ENCODE measurements at places on chromosomes 2 and 18.

- DNase-seq = no peak
Observed at GRCh38 chr2:220159738-220160137, 532.3 kb downstream of the SLC4A3 start.

- no peak for DNase-seq
Observed at GRCh38 chr18:46761059-46761769, 4.4 kb upstream of the ST8SIA5 start.

DNA sequence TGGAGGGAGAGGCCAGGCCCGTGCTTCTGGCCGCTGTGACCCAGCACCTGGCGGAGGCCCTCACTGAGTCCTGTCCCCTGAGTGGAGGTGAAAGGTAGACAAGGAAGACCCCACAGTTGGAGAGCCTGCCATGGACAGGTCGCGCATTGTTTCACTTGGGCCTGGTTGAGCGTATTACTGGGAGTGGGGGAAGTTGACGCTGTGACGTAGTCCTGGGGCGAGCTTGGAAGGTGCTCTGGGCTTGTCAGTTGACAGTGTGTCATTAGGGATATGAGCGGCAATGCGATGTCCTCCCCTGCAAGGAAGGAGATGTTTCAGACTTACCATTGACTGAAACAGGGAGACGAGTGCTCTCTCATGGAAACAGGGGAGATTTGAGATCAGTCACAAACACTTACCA is 127.1 kb downstream of the SH3RF3 start:
- peak; percentile 35 for DNase-seq

DNA sequence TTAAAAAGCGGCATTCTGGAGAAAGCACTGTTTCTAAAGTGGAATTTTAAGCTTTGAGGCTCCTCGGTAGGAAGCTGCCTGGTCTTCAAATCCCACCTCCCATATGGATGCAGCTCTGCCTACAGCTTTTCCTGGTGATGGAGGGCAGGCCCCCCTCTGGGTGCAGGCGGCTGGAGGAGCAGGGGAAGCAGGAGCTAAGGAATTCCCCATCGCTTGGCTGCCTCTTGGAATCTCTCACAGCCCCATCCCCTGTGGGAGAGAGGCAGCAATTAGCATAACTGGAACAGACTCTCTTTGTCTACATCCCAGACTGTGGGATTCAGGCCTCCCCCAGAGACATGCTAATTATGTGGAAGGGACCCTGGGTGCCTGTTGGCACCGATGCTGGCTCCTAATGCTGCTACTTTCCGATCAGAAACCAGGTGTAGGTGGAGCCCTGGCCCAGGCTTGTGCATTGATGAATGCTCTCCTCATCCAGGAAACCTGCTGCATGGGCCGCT is 51.3 kb downstream of the LIPG start:
- no peak for DNase-seq

DNA sequence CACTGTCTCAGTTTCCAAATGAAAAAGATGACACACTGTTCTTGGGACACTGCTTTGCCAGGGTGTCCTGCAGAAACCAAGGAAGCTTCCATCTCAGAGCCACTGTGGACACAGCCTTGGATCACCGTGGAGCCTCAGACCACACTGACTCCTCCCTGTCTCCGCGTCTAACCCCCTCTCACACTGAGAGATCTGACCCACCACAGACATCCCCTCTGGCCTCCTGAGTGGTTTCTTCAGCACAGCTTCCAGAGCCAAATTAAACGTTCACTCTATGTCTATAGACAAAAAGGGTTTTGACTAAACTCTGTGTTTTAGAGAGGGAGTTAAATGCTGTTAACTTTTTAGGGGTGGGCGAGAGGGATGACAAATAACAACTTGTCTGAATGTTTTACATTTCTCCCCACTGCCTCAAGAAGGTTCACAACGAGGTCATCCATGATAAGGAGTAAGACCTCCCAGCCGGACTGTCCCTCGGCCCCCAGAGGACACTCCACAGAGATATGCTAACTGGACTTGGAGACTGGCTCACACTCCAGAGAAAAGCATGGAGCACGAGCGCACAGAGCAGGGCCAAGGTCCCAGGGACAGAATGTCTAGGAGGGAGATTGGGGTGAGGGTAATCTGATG is 113.4 kb upstream of the PKDCC start:
- DNase-seq = no peak

- DNase-seq = no peak
Observed at GRCh38 chr2:222290736-222291484, 7.9 kb downstream of the PAX3 start.

- no peak for DNase-seq
Observed at GRCh38 chr2:66929632-66930338, 467.3 kb upstream of the ETAA1 start.

- DNase-seq = no peak
Observed at GRCh38 chr2:229202646-229203045, 68.4 kb downstream of the PID1 start.

DNA sequence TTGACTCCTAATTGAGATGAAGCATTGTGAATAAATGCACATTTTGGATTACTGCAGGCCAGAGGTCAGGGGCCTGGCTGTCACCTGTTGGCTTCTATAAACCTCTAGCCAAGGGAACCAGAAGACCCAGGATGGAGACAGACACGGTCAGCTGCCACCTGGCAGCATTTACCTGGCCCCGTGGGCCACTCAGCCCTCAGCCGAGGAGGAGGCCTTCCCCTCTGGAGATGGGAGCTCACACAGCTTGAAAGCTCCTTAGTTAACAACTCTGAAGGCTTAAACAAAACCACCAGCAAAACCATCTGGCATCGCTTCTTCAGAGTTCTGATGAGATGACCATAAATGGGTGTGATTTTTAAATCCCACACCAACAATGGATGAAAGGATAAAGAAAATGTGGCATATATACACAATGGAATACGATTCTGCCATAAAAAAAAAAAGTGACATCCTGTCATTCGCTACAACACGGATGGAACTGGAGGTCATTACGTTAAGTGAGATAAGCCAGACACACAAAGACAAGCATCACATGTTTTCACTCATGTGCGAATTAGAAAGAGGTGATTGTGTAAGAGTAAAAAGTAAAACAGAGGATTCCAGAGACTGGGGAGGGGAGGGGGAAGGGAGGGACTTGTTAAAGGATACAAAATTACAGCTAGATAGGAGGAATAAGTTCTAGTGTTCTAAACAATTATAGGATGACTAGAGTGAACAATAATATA is 218.4 kb downstream of the TMEM163 start:
- no peak for DNase-seq

GRCh38 chr2:71243634-71244301 is 16.9 kb upstream of the PAIP2B start:
- DNase-seq = no peak

GRCh38 chr2:148531669-148532428 is 112.7 kb upstream of the EPC2 start:
- no peak for DNase-seq

GRCh38 chr2:18047213-18047611 is 168.7 kb downstream of the KCNS3 start:
- no peak for DNase-seq

- DNase-seq = no peak
Observed at GRCh38 chr2:168079236-168079635, 168.2 kb downstream of the STK39 start.

DNA sequence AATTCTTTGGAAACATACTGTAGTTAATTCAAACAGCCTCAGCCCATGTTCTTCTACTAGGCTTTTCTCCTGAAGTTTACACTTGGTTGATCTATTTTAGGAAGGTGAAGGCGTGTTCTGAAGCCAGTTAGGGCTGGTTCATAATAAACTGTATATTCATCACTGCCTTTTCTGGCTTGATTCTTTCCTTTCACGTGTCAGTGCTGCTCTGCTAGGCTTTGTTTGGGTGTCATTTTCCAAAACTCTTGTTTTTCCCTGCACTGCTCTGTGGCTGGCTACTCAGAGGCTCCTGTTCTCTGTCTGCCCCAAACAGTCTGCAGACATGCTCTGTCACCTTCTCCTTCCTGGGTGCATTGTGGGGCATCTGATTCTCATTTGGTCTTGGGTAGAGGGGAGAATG is 136.1 kb downstream of the PARD3B start:
- no peak for DNase-seq

DNA sequence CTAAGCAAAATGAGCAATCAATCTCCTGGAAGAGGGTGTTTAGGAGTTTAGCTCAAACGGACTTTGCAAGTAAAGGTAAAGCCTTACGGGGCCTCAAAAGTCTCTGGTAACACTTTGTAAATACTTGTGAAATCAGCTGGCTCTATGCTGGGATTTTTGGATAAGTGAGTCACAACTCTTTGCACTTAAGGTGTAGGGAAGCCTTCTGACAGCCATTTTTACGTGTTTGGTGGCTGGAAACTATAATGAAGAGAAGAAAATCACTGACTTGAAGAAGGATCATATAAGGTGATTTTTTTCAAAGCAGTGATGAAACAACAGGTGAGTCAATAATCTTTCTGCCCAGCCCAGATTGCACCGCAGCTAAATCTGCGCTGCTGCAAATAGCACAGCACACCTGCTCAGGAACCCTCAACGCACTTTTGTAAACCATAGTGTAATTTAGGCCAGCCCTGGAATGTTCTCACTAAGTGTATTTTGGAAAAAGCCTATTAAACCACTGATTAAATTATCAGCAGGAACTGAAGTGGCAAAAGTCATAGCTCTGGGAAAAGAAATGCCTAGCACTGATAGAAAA is 218.8 kb downstream of the AGPS start:
- DNase-seq = no peak
